ENCODE measurements at places on chromosomes 6 and 20.

- no peak for DNase-seq
These were observed 85.0 kb downstream of the PREP start for GRCh38 chr6:105317607-105318533.

- DNase-seq, result no peak
These were observed 435.7 kb upstream of the FKBP1C start for GRCh38 chr6:62775427-62776022.

- no peak for DNase-seq
These were observed 400.4 kb upstream of the PTCHD4 start for GRCh38 chr6:48511378-48511777.

- DNase-seq, result no peak
These were observed 57.6 kb downstream of the GOPC start for GRCh38 chr6:117544716-117545115.

DNA sequence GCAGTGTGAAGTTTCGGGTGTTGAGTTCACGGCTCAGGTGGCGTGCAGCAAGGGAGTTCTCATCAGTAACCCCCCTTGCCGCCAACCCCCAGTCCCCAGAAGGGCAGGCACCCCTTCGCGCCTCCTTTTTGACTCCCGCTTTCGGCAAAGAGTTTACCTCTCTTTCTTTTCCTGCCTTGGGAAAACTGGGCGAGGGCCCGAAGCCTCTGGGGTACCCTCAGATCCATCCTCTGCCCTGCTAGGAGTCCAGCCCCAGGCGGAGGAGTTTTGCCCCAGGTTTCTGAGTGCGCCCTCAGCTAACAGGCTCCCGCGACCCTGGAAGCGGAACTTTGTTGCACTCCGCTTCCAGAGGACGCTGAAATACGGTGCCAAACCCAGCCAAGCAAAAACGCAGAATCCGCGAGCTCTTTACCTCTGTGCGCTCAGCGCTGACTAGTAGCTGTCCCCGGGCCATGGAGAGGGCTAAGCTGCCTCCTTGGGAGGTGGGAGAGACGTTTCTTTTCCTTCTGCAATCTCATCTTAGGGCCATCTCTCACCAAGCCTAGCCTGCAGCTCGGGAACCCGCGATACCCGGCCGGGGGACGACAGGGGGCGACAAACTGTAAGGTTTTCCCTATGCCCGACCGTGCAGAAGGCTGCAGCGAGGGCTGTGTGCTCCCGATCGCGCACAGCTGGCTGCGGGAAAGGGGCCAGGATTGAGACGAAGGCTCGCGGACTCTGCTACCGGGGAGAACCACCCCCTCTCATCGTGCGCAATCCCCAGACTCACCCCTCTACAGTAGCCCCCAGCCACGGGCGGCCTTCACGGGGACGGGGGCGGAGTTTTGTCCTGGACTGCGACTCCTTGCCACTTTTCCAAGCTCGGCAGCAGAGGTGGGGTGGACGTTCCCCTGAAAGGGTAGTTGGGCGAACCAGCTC, 2.7 kb upstream of the PAX1 start:
- peak; percentile 5 for DNase-seq

All from activated CD4-positive, alpha-beta T cell treated with anti-CD3 and anti-CD28 coated beads for 24 hours (primary cell).